Activated CD4-positive, alpha-beta T cell treated with anti-CD3 and anti-CD28 coated beads for 1 hour (primary cell): ENCODE measurements at places on chromosomes 4 and X.

GRCh38 chr4:77385124-77385969 is 220.3 kb upstream of the CXCL13 start:
- peak; percentile 23 for DNase-seq

DNA sequence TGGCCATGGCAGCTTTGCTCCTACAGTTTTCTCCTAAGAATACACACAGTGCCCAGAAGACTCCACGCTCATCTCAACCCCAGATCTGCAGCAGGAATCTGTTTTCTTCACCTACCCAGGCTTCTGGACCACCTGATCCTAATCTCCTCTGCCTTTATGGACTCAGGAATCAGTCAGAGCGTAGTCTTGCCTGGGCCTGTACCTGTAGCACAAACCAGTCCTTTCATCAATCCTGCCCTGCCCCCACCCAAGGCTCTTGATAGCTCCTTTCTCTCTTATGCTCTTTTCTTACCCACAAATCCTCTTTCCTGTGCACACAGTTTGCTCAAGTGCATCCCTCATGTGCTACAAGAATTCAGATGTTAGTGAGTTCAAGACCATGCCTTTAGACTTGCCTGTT is 89.7 kb downstream of the ZNF718 start:
- DNase-seq = no peak

- DNase-seq = no peak
Observed at GRCh38 chr4:150308824-150309472, 230.7 kb downstream of the DCLK2 start.

DNA sequence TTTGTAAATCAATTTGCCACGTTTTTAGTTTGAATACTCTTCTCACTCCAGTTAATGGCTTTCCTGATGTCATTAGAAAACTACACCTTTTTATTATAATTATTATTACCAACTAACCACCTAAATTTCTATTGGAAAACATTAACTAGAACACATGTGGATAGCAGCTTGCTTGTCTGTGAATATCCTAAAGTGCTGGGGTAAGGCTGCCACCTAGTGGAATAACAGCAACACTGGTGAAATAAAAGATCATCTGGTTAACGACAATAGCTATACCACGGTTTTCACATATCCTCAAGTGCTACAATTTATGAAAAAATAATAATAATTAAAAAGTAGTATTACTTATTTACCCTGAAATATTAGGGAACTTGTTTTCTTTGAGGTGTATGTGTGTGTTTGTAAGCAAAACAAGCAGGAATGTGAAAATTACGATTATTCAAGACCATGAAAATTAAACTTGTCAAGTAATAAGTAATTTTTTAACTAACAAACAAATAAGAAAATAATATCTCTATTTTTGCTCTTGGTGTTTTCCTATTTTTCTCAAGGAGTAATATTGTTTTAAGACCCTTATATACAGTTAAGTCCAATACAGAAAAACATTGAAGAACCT is 130.1 kb upstream of the TECRL start:
- no peak for DNase-seq

GRCh38 chr4:15188605-15189539 is 186.6 kb downstream of the CPEB2 start:
- no peak for DNase-seq

DNA sequence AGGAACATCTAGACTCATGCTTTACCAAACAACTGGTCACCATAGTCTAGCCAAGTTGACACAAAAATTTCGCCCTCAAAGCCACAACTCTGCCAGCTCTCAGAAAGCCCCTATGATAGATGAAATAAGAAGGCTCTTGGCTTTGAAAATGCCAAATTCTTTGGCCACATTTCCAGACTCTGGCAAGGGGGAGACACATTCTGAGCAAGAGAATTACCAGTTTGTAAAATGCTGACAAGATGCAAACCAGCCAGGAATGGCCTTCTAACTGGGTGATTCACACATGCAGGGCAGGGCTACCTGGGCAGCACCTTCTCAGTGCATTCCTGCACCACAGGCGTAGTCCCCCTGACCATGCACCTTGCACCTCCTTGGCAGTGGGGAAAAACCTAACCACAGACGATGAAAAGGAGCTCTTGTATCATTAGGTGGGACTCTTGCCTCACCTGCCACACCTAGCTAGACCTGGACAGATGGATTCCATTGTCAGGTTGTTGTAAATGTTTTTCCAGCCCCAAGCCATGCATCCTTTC is 77.4 kb upstream of the CPEB2 start:
- no peak for DNase-seq

DNA sequence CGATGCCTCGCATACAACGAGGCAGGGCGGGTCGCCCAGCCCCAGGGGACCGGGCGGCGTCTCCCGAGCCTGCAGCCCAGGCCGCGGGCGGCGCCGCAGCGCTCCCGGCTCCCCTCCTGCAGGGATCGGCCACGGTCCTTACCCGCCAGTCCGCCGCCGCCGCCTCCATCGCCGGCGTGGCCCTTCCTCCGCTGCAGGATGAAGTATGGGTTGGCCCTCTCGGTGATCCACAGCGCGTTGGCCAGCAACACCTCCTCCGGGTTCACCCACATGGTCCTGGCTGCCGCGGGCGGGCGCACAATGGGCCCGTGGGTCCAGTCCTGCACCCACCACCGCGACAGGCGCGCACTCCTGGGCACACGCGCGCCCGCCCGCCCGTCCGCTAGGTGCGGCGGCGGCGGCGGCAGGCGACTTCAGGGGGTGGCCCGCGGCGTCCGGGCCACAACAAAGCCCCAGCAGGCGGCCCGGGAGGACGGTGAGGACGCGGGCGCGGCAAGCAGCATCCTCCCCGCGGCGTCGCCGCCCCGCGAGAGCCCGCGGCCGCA is 339 bp downstream of the TBC1D9 start:
- DNase-seq = no peak

GRCh38 chr4:88720451-88721428 is 23.1 kb upstream of the NAP1L5 start:
- no peak for DNase-seq

DNA sequence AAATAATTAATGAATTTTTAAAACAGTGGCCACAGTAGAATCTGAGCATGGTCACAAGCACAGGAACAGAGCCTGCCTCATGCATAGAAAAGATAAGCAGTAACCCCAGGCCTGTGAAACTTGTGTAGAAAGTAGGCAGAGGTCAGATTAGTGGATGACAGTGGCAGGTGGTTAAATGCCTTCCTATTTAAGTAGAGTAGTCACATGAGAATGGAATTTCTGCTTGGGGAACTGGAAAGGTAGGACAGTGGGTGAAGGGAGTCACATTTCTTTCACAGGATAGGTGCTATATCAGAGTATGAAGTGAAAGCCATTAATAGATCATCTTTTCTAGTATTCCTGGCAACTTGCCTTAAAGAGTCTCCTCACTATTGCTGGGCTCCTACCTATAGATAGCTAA is 34.9 kb upstream of the ASB12 start:
- no peak for DNase-seq

DNA sequence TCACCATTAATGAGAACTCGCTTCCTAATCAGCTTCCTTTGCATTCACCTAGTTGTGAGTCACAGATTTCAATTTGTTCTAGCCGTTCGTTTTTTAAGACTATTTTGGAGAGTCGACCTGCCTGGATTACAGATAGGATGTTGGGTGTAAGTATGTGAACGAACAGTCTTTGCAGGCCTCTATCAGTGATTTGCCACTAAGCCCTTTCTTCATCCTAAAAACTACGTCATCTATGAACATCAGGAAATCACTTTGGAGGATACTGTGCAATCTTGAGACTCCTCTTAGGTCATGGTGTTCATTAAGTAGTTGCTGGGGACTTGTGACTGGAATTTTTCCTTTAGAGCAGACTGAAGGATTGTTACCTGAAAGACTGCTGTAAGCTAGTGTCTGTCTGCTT is 1.1 kb downstream of the POLA1 start:
- no peak for DNase-seq

DNA sequence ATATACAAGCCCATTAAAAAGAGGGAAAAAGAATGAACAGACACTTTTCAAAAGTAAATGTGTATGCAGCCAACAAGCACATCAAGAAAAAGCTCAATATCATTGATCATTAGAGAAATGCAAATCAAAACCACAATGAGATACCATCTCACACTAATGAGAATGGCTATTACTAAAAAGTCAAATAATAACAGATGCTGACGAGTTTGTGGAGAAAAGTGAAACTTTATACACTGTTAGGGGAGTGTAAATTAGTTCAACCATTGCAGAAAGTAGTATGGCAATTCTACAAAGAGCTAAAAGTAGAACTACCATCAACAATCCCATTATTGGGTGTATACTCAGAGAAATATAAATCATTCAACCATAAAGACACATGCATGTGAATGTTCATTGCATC is 203.0 kb downstream of the ARAP2 start:
- no peak for DNase-seq

GRCh38 chr4:53847965-53848364 is 216.4 kb downstream of the CHIC2 start:
- no peak for DNase-seq

DNA sequence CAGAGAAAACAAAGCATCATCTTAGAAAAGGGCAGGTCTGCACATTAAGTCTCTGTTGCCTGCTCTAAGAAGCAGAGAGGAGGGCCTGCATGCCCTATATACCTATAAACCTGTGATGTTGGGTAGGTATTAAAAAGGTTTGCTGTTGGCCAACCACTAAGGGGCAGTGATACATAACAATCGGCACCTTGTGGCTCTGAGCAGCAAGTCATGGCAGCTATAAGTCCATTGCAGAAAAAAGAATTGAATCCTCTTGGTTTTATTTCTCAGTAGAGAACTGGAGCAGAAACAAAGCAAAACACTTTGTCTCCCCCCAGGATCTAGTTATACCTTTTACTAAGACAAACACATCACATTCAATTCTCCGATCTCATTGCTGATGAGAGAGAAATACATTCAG is 1364.4 kb downstream of the STIM2 start:
- DNase-seq = no peak

GRCh38 chrX:4830880-4831557 is 1117.6 kb upstream of the PRKX start:
- no peak for DNase-seq

DNA sequence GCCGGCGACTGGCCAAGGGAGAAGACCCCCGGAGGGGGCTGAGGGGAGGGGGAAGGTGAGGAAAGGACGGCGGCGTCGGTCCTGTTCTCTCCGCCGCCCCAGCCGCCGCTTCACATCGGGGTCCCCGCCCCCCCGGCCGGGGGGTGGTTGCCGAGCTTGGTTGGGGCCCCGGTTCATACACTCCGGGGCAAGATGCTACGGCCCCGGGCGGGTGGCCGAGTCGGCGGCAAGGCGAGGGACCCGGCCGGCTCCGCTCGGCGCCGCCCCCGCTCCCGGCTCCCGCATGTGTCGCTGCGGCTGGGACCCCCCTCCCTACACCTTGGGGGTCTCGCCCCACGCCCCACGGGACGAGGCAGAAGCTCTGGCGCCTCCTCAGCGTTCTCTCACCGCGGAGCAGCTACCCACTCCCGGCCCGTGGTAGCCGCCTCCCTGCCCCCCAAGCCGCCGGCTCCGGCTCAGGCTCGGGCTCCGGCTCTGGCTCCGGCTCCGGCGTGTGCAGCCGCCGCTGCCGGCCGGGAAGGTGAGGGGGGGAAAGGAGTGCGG is 461 bp downstream of the FBXW7 start:
- DNase-seq = peak; percentile 18

GRCh38 chr4:162847945-162848549 is 318.6 kb downstream of the NAF1 start:
- DNase-seq = no peak

- DNase-seq = no peak
Observed at GRCh38 chrX:7409866-7410265, 261.9 kb upstream of the PUDP start.

- no peak for DNase-seq
Observed at GRCh38 chrX:9758021-9758638, 7.5 kb downstream of the GPR143 start.

DNA sequence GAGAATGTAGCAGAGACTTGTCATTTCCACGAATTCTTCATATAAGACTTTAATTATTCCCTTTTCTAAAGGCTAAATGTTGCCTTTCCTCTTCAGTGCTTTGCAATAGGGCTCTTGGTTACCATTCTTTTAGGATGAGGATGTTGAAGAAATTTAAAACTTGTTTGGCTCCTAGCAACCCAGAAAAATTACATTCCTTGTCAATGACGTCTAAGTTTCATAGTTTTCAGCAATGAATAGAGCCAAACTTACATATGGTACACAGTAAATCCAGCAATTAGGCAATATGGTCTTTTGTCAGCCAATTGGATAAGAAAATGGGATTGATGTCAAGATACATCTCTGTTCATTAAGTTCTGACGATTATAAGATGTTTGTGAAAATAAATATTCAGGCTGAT is 1639.6 kb upstream of the PCDH10 start:
- DNase-seq = no peak

DNA sequence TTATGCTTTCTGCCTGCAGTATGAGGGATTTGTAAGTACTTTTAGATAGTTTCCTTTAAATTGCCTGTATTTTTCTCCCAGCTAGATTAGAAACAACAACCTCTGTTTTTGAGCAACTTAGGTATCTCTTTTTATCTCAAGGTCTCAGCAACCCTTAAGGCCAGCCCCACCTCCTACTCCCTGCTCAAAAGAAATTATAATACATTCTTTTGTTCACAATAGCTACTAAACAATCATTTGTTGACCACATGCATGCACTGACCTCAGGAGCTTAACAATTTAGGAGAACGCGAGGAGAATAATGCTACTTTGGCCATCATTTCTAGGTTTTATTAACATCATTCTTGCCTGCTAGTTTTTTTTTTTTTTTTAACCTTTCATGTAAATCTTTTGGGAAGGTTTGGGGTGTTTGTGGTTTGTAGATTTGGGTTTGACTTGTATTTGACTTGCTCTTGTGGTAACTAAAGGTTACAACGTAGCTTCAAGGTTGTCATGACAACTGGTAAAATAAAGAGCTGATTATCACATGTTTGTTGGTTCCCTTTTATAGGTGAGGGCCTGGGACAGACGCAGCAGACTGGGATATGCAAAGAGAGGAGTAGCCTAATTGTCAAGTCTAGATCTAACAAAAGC is 145.4 kb upstream of the PLAC1 start:
- DNase-seq = no peak

DNA sequence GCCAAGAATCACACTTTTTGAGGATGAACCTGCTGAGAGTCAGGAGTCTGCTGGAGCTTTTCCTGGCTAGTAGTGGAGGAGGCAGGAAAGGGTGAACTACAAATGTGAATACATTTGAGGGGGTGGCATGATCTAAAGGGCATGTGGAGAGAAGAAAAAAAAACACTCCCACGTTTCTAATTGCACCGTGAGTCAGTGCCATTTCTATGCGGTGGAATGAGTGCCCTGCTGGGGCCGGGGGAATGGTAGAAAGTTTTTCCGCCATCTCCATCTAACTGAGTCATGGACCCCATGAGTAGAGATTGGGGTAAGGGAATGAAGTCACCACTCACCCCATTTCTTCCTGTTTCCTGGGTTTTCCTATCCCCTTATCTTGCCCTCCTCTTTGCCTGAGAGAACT is 19.8 kb downstream of the BEX3 start:
- DNase-seq = no peak

DNA sequence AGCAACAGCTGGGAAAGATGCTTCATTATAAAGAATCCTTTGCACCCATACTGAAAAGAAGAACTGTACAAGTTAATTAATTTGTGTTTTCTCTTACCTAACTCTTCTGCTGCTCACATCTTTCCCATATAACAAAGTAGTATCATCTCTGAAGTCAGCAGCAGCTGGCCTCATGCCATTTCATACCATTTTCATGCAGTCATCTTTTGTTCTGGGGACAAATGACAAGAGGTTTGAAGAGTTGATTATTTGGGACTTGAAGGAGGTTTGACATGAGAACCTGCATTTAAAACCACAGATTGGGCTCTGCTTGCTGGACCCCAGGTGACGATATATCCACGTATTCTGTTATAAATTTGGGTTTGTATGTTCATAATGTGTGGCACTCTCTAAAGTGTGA is 430.3 kb downstream of the SPRY1 start:
- no peak for DNase-seq
